ENCODE measurements at places on chromosomes 11 and 22.

GRCh38 chr22:49116021-49116420 is 711.7 kb downstream of the BRD1 start:
- no peak for DNase-seq

DNA sequence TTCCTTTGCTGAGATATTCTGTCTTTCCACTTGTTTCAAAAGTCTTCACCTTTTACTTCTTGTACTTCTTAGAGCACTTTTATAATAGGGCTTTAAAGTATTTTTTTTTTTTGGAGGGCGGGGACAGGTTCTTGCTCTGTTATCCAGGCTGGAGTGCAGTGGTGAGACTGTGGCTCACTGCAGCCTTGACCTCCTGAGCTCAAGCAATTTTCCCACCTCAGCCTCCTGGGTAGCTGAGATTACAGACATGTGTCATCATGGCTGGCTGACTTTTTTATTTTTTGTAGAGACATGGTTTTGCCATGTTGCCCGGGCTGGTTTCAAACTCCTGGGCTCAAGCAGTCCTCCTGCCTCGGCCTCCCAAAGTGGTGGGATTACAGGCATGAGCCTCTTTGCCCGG is 57.9 kb downstream of the DYNC2H1 start:
- no peak for DNase-seq

GRCh38 chr11:64796047-64796756 is 6.8 kb downstream of the MAP4K2 start:
- DNase-seq, result no peak

DNA sequence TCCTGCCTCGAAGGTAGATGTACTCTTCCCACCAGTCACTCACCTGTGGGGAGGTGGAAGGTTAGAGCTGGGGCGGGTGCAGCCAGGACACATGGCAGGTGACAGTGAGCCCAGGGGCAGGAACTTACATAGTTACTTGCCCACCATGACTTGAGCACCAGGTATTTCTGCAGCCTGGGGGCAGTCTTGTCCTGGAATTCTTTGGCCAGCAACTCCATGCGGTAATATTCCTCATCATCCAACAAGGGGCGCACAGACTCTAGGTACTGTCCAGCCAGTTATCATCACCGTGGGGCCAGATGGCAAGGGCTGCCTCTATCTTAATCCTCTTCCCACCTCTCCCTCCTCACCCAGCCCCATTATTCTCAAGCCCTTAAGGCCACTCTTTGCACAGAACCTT is 2.2 kb downstream of the CPT1B start:
- no peak for DNase-seq

- DNase-seq, result no peak
Observed at GRCh38 chr22:49826603-49827270, 936 bp downstream of the BRD1 start.

GRCh38 chr11:10225553-10225952 is 68.5 kb downstream of the SBF2 start:
- DNase-seq, result no peak

GRCh38 chr22:41358927-41359326 is 22.8 kb upstream of the TEF start:
- no peak for DNase-seq

- DNase-seq, result no peak
Observed at GRCh38 chr11:76588455-76589325, 81.9 kb downstream of the LRRC32 start.

GRCh38 chr11:24574461-24574860 is 77.6 kb downstream of the LUZP2 start:
- no peak for DNase-seq

DNA sequence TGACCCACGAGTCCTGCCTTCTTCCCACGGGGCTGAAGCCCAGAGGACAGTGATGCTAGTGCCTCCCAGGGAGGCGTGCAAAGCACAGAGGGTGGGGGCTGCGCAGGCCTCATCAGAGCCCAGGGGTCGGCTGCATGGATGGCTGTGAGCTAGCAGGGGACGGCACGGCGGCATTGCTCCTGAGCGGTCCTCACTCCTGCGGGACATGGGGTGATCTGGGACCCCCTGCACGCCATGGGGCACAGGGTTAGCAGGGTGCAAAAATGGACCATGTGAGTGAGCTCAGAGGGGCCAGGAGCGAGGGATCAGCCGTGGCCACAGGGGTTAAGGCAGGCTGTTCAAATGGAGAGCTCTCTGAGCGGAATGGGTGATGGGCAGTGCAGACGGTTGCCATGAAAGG is 138.3 kb downstream of the SNX19 start:
- no peak for DNase-seq

GRCh38 chr11:79007771-79008402 is 432.9 kb downstream of the TENM4 start:
- DNase-seq, result no peak

DNA sequence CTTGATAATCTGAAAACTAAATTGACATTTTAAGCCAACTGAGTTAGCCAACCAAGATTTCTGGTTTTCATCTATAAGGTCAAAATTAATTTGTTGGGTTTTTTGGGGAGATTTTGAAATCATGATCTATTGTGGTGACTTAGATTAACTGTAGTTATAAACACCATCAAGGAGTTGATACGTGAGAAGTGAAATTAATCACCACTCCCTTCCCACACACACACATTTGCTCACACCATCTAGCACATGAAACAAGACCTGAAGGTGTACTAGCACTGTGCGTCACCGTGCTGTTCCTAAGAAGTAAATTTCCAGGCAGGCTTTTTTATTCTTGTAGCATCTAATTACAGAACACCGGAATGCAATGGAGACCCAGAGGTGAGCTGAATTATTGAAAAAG is 2.1 kb downstream of the OR5B21 start:
- no peak for DNase-seq

DNA sequence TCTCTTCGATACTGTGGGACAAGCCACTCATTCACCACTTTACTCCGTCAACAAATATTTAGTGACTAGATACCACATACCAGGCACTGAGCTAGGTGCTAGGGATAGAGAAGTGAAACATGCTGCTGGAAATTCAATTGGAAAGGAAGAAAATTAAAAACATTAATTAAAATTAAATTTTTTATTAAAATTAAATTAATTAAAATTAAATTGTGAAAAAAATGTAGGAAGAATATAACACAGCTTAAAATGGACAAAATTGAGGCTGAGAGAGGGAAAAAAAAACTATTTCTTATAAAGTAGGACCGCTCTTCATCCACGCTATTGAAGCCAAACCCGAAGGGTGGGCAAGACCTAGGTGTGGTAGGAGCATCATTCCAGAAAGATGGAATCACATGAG is 23.6 kb upstream of the LRRC55 start:
- DNase-seq, result no peak

GRCh38 chr11:115257678-115258077 is 246.5 kb downstream of the CADM1 start:
- no peak for DNase-seq

DNA sequence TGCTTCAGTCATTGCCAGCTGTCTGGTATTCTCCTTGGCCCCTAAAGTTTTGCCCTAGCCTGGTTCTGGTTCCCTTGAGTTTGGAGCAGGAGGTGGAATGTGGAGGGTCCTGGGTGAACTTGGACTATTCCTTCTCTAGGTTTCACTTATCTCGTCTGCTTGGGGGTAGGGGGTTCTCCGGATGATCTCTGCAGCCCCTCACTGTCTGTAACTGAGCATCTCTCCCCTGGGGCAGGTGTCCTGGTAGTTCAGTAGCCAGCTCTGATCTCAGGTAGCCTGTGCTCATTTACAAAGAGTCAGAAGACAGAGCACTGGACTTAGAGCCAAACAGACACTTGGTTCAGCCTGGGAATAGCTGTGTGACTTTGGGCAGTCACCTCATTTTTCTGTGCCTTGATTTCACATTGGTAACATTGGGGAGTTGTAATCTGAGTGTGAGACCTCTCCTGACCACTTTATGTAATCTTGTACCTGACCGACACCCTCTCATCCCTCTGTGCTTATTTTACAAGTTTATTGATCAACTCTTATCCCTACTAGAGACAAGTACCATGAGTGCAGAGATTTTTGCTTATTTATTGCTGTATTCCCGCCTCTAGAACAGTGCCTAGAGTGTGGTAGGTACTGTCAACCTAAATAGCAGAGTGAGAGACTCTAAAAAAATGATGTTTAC is 804 bp downstream of the CCDC134 start:
- DNase-seq, result no peak

DNA sequence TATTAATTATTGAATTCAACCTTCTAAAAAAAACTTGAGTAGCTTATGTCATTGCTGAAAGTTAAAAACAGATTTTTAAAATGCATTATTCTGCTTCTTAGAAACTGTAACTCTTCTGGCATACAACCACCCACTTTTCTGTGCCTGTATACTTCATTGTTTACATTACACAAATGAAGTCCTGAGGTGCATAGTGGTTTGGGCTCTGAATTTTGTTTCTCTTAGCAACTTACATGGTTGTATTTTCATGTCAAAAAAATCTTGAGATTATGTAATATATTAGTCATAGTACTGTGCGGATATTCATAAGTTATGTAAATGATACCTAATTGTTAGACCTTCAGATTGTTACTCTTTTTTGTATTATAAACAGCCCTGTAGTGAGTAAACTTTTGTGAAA is 12.2 kb downstream of the SC5D start:
- no peak for DNase-seq

DNA sequence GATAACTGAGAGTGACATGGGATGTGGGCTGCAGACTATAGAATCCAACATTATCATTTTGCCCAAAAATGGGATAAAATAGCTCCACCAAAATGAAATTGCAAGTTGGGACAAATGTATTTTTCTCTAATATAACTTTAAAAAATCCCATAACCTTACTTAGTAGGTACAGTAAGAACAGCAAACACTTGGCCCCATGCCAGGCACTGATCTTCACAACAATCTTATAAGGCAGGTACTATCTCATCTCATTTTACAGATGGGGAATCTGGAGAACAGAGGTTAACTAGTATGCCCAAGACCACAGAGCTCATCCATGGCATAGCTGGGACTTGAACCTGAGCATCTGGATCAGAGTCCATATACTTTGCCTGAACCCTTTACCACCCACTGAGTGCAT is 13.5 kb upstream of the ARHGEF17 start:
- DNase-seq, result no peak

DNA sequence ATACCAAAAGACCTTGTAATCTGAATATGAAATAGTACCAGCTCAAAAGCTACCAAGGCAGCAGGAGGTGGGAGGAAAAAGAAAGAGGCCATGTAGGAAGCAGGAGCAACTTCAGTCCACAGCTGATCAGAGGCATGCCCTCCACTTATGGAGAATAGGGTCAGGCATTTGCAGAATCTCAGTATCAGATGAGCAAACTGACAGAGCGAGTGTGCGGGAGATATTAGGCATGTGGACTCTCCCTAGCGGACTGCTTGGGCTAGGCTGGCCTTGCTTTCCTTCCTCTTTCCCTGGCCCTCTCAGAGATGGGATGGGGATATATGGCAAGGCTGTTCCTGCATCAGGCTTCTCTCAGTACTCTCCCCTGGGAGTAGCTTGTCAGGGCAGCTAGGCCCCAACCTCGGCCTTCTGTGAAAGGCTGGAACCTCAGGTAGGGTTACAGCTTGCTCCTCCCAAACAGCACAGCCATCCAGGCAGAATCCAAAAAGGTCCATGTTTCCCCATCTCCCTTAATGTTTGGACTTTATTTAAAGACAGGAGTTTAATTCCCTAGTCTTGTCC is 37.0 kb downstream of the ETS1 start:
- no peak for DNase-seq

DNA sequence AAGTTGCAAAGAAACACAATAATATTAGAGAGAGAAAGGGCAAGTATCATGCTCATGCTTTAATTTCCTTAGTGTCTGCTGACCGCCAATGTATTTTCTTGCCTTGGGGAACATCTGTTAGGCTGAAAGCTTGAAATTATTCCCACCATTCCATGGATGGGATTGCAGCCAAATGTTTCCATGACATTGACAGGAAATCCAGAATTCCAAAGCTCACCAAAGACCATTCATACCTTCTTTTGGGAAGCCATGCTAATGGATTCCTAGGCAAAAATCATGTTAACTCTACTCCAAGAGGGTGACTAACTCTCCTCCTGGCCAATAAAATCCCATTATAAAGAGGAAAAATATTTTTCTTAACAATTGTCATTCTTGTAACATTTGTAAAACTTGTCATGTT is 661.4 kb upstream of the FAT3 start:
- no peak for DNase-seq

DNA sequence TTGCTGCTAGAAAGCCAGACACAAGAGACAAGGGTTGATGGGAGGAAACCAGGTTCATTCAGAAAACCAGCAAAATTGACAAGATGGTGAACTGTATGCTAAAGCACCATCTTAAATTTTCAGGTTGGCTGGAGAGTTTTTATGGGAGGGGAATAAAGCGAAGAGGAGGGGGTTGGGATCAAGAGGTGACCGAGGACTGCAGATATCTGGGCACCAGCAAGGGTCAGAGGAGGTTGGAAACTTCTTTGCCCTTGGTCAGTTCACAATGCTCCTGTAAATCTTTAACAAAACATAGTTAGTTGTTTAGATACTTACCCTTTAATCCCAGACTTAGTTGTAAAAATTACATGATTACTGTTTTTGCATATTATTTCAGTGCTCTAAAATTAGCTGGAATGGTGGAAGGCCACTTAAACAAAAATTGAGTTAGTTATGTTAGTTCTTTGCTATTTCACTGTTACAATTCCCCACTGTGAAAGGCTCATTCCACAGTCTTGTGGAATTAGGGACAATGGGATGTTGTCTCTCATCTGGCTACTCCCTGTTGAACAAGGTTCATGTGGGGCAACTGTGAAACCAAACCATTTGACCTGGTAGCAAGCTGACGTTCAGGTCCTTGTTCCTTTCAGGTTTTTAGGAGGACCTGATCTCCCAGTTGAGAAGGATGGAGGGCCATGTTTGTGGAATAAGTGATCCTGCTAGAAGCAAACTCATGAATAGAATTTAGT is 30.6 kb upstream of the QSER1 start:
- no peak for DNase-seq

- DNase-seq, result no peak
Observed at GRCh38 chr11:96161307-96162089, 181.5 kb downstream of the MAML2 start.

DNA sequence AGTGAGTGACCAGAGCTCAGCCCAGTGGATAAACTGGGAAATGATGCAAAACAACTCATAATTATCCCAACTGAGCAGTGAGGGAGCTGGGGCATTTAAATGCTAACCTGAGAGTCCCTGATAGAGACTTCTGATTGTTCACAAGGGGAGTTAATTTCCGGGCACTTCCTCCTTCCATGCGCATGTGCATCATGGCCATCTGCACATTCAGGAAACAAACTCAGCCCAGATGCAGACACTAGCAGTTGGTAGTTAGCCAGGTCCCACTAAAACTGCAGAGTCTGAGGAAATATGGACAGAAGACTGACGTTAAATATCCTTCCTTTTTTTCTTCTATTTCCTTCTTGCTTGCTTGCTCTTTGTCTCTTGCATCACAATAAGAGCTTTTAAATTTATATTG is 852.1 kb upstream of the LRRC4C start:
- DNase-seq, result no peak

DNA sequence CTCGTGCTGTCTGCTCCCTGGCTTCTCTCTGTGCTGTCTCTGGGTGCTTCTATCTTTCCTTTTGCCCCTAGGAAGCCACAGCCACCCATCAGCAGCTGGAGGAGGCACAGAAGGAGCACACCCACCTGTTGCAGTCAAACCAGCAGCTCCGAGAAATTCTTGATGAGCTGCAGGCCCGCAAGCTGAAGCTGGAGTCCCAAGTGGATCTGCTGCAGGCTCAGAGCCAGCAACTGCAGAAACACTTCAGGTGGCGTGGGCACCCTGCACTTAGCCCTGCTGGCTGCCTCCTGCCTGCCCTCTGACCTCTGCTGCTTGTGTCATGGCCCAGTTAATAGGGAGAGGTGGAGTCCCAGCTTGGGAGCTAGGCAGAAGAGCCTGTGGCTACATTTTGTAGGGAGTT is 67.8 kb downstream of the CEP164 start:
- DNase-seq, result no peak

- no peak for DNase-seq
Observed at GRCh38 chr11:100072131-100072530, 615.0 kb upstream of the ARHGAP42 start.

Data from NCI-H1417 treated with DMSO at 0.1 percent for 48 hours (cell line).